Cerebellar cortex (tissue), 1 donor: ENCODE measurements at places on chromosomes 1 and 21.
A peak's percentile ranks its signal among the peaks of the same experiment; 100 is the strongest.

DNA sequence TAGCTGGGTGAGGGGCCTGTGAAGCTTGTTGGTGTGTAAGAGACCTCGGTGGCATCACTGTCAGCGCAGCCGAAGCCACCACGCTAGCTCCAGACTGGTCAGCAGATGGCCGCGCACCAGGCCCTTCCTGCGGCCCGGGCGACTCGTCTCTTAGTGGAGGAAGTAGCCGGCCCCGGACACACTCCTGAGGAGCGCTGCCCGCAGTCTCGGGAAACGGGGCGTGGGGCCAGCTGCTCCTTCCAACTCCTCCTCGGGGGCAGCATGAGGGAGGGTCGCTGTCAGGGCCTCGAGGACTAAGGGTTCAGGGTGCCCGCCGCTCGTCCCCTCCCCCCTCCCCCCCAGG is 20.4 kb downstream of the H3-3A start:
- DNase-seq: peak; percentile 83

- DNase-seq: no peak
Measured at GRCh38 chr21:36431252-36431651, 46.1 kb downstream of the CHAF1B start.

DNA sequence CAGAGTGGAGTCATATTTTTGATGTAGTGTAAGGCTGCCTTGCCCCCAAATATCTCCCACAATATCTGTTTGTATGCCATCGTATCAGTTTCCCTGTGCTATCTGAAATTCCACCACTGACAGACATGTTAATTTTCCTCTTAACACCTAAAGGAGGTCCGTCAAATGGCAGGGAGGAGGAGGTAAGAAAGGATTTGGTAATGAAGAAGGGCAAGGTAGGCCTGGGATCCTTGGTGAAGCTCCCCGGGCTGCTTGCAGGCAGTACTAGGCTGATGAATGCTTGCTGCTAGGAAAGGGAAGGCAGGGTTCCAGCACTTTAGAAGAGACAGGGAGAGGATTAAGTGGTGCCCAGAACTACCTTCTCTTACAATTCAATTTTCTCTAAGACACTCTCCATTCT is 402.4 kb upstream of the ZP4 start:
- no peak for DNase-seq

- DNase-seq: peak; percentile 13
Measured at GRCh38 chr1:34549199-34549598, 205.6 kb upstream of the GJB5 start.

- DNase-seq: peak; percentile 39
Measured at GRCh38 chr1:204258213-204259115, 44.7 kb upstream of the GOLT1A start.

- DNase-seq: no peak
Measured at GRCh38 chr21:27820342-27820741, 853.5 kb upstream of the ADAMTS5 start.

DNA sequence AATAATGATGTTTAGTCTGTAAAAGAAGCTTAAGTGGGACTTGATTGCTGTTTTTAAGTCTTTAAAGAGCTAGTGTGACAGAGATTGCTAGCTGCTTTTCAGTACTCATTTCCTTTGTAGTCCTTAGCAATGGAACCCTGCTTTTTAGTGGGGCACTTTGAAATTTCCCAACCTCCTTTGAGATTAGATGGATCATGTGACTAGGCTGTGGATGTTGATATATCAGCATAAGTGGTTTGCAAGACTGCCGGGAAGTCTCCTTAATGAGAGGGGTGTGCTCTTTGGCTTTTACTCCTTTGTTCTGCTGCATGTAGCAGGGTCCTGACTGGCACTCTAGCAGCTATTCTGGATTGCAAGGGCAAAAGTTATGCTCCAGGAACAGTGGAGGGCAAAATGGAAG is 11.2 kb upstream of the RCOR3 start:
- DNase-seq: no peak

DNA sequence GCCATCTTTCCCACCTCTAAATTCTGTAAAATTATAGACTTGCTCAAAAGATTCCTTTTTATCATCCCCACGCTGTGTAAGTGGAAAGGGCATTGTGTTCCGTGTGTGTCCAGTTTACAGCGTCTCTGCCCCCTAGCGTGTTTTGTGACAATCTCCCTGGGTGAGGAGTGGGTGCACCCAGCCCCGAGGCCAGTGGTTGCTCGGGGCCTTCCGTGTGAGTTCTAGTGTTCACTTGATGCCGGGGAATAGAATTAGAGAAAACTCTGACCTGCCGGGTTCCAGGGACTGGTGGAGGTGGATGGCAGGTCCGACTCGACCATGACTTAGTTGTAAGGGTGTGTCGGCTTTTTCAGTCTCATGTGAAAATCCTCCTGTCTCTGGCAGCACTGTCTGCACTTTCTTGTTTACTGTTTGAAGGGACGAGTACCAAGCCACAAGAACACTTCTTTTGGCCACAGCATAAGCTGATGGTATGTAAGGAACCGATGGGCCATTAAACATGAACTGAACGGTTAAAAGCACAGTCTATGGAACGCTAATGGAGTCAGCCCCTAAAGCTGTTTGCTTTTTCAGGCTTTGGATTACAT is 61.9 kb downstream of the POFUT2 start:
- DNase-seq: peak; percentile 17

DNA sequence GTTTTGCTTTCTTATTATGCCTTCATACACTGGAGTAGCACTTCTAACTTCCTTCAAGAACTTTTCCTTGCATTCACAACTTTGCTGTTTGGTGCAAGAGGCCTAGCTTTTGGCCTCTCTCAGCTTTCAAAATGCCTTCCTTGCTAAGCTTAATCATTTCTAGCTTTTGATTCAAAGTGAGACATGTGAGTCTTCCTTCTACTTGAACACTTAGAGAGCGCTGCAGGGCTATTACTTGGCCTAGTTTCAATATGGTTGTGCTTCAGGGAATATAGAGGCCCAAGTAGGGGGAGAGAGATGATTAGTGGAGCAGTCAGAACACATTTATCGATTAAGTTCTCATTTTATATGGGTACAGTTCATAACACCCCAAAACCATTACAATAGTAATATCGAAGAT is 12.4 kb downstream of the ANGEL2 start:
- no peak for DNase-seq

- no peak for DNase-seq
Measured at GRCh38 chr1:42979896-42980800, 21.5 kb upstream of the SLC2A1 start.

GRCh38 chr1:155893389-155894142 is 17.6 kb downstream of the RIT1 start:
- no peak for DNase-seq

DNA sequence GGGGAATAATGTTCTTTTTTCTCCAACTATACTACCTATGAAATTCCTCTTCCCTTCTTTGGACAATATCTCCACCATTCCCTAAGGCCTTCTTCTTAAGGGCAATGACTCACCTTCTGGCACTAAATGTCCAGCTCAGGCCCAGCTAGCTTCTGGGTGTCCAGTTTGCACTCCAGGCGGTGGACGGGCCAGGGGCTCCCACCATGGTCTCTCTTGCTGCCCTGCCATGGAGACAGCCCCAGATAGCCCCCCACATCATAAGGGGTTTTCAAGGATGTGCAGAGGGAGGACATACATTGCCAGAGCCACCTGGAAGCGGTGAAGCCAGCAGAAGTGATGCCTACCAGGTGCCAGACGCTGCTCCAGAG is 43.8 kb downstream of the C1orf198 start:
- no peak for DNase-seq

GRCh38 chr1:93980320-93981273 is 71.4 kb upstream of the GCLM start:
- peak; percentile 12 for DNase-seq

GRCh38 chr21:33543505-33544129 is 779 bp downstream of the SON start:
- DNase-seq: no peak

GRCh38 chr1:167927046-167927754 is 9.3 kb upstream of the DCAF6 start:
- no peak for DNase-seq

- no peak for DNase-seq
Measured at GRCh38 chr21:15797577-15798363, 68.0 kb downstream of the USP25 start.

GRCh38 chr1:231020816-231021215 is 19.2 kb downstream of the FAM89A start:
- no peak for DNase-seq

DNA sequence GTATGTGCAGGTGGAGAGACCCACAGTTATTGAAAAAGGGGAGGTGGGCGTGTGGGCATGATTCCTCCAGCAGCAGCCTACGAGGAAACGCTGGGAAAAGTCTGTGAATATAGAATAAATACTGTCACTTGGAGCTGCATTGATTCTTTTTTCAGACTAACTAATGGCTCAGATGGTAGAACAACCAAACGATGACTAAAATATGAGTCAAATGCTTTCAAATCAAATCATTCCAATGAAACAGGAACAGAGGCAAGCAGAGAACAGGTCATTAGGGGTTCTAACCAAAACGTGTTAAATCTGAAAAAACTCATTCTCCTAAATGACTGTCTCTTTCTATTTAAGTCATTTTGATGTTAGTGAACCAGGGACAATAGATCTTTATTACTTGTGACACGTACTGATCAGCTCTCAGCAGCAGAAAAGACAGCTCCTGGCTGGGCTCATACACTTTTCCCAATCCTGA is 35.1 kb upstream of the SEC16B start:
- DNase-seq: no peak

DNA sequence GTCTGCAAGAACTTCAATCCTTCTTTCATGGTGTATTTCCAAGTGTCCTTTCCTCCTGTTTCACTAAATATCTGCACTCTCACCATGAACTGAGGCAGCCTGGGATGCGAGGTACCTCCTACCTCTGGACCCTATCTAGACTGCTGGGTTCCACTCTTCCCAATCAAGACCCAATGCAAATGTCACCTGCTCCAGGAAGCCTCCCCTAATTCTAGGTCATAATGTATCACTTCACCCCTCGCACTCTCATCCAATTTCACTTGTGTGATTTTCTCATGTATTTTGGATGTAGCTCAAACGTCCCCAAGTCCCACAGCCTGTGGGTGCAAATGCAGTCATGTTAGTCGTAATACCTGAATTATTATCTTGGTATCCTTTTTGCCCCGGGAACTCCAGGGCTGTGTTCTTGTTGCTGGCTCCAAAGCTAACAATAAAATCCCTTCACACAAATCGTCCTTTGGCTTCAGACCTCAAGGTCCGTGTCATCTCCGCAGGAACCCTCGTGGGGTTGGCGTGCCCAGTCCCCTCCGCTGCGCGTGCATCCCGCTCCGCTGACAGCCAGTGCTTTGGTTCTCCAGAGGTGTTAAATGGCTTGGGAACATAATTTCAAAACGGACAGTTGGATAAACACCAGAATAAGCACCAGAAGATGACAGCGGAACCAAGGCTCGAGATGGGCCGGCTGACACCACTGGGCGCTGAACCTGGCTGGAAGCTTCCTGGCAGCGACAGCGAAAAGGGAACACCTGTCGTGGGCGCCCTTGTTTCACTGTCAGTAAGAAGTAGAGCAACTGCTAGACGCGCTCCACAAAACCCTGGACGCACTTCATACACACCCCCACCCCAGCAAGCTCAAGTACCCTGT is 1.0 kb upstream of the BACH1 start:
- DNase-seq: peak; percentile 17

DNA sequence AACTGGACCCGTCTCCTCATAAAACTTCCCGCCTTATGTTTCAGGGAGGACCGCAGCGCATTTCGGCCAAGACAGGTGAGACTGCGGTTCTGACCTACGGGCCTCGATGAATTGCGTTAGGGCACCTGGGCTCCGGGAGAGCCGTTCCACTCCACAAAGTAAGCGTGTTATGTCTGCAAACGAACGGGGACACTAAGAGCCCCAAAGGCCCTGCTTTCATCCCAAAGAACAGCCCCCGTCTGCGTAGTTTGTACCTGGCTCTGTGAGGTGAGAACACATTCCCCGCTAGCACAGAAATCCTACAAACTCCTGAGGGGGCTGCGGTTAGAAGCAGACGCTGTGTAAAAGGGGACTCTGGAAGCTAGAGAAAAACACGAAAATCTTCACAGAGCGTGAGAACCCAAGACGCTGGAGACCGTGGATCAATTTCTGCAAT is 41.6 kb upstream of the PPIAL4F start:
- no peak for DNase-seq

DNA sequence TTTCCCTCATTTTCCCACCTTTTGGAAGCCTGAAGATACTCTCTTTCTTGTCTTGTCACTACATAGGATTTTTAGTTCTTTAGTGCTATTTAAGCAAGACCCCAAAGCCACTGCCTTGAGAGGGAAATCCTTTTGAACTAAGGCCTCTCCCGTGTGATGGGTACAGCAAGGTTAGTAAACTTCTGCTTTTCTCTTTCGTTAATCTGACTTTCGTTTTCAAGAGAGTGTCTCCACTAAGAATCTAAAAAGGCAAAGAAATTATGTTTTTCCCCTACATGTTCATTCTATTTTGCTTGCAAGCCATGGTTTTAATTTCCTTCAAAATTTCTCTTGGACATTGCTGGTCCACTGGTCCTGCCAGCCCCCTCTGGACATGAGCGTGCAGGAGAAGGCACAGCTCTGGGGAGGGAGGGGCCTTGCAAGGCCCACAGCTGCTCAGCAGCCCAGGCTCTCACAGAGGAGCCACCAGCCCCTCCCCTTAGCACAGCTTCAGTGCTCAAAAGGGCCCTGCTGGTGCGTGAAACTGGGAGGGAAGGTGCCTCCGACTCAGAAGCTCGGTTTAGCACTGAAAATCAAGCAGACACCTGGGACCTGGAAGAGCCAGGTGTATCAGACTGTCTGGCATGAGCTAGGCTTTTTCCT is 210.9 kb upstream of the GALNT2 start:
- no peak for DNase-seq

- no peak for DNase-seq
Measured at GRCh38 chr21:45874716-45875415, 106.7 kb upstream of the COL6A1 start.

- no peak for DNase-seq
Measured at GRCh38 chr1:195894411-195894810, 713.8 kb downstream of the KCNT2 start.

GRCh38 chr1:61446531-61446991 is 278.4 kb downstream of the TM2D1 start:
- DNase-seq: peak; percentile 63

DNA sequence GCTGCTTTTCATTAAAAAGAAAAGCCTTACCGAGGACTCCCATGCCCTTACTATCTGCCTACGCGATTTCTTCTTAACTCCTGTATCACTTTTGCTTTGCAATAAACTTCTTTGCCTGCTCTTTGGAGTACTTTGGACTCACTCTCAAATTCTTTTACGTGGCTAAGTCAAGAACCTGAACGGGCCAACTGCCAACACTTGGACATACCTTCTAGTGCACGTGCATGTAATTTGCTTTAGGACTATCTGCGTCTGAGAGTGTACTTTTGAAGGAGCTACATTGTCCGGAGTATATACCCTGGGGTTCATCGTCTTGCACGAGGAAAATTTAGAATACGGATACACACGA is 3.6 kb upstream of the OTUD3 start:
- DNase-seq: no peak

- DNase-seq: no peak
Measured at GRCh38 chr1:4969556-4970129, 315.2 kb downstream of the AJAP1 start.

GRCh38 chr1:197422993-197423392 is 154.9 kb downstream of the CRB1 start:
- DNase-seq: no peak

- DNase-seq: no peak
Measured at GRCh38 chr21:44441581-44442265, 13.6 kb upstream of the LRRC3 start.

GRCh38 chr1:51306950-51307349 is 23.4 kb downstream of the TTC39A start:
- no peak for DNase-seq
